ENCODE measurements at places on chromosomes 3 and 15. TPM values are rescaled to one million over a fixed set of nuclear protein-coding genes. Genes with fewer than 3 reads are reported as not detected.

Gene MED12L
- 0.10 TPM for polyA plus RNA-seq

Gene TMCO5A
- not detected for polyA plus RNA-seq

Gene ZKSCAN7
- polyA plus RNA-seq = 2.5 TPM

Gene NRG4
- 1.5 TPM for polyA plus RNA-seq

DNA sequence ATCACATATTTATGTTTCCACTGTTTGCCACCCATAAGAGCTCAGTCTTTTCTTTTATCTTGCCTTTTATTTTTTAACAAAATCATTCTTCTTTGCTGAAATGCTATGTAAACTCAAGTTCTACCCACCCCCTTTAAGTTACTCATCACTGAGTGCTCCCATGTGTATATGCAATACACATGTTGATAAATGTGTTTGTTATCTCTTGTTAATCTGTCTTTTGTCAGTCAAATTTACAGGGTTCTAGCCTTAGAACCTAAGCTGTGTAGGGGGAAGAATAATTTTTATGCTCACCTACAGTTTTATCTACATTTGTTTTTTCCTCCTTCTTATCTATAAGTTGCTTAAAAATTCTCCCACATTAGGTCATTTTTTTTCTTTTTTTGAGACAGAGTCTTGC lies 1195.9 kb downstream of the ROBO2 start:
- no peak for DNase-seq

- DNase-seq = no peak
Observed at GRCh38 chr15:89028036-89028435, 60.2 kb upstream of the ABHD2 start.

GRCh38 chr3:53240989-53241972 lies 14.5 kb downstream of the TKT start:
- DNase-seq = no peak

- no peak for DNase-seq
Observed at GRCh38 chr3:172226831-172227230, 187.5 kb downstream of the FNDC3B start.

- no peak for DNase-seq
Observed at GRCh38 chr15:34799149-34800101, 4.1 kb upstream of the ACTC1 start.

GRCh38 chr3:4340411-4341335 lies 37.5 kb downstream of the SETMAR start:
- no peak for DNase-seq

GRCh38 chr3:5055357-5056110 lies 66.6 kb upstream of the ARL8B start:
- DNase-seq = no peak

DNA sequence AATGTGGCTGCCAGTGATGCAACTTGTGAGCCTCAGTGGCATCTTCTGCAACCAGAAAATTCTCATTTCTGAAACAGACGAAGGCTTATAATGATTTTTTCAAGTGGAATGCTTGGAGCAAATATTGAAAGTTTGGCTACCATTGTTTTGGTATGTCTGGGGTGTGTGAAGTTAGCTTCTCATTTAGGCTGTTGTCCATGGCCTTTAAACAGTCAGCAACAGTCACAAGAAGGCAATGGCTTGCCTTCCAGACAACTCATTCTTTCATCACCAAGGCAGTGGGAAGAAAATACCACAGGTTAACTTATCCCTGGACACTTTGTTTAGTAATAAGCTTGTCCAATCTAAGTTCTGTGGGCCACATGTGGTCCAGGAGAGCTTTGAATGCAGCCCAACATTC lies 4.7 kb upstream of the BNC1 start:
- no peak for DNase-seq

DNA sequence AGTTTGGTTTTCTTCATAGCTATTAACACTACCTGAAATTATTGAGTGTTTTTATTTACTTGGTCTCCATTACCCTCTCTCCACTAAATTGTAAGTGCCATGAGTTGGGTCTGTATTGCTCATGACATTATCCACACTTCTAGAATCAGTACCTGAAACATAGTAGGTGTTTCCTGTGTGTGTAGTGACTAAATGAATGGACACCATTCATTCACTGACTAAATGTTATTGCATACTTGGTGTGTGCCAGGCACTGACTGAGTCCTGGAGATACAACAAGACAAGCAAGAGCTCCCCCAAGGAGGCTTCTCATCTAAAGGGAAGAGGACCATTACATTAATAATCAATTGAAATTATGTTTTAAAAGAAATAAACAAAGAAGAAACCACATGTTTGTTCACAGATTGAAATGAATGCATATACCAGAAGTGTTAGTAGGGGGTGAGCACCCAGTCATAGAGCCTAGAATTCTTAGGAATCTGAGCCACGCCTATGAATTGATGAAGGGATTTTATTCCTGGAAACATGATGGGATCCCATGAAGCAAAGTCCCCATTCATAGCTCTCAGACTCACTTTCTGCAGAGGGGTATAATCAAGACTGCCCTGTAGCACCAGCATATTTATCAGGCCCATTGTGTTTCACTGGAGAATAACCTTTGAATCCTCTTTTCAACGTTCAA lies 31.7 kb upstream of the ATOSA start:
- no peak for DNase-seq

DNA sequence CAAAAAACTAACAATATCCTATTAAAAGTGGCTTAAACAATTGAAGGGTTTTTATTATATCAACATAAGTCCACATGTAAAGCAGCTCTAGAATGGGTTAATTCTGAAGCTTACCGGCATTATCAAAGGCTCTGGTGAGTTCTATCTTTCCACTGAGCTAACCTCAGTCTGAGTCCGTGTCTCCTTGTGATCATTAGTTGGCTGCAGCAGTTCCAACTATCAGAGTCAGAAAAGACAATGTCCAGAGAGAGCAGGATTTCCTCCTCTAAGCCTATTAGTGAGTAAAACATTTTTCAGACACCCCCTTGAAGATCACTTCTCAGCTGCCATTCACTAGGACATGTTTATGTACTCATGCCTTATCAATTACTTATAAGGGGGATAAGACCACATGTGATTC lies 49.9 kb downstream of the DHX36 start:
- DNase-seq = no peak

- DNase-seq = no peak
Observed at GRCh38 chr15:73346735-73347312, 21.9 kb downstream of the HCN4 start.

DNA sequence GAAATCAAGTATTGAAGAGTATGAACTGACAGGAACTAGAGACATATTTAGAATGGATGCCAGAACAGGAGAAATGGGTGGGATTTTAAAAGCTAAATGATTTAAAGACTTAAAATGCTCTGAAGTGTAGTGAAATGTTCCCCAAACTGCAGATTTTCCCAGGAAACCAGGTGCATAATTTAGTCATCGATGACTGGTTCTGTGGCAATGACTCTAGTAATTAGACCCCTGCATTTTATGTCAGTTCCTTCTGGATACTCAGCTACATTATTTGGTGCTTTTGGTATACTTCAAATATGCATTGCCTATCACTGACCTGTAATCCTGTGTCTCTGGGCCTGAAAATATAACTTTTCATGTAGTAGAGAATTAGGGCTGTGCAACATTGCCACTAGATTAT lies 16.8 kb downstream of the AGTR1 start:
- no peak for DNase-seq
